ENCODE measurements at places on chromosomes 16 and 17.

- no peak for DNase-seq
Measured at GRCh38 chr17:8386841-8387240, 3.8 kb upstream of the RPL26 start.

DNA sequence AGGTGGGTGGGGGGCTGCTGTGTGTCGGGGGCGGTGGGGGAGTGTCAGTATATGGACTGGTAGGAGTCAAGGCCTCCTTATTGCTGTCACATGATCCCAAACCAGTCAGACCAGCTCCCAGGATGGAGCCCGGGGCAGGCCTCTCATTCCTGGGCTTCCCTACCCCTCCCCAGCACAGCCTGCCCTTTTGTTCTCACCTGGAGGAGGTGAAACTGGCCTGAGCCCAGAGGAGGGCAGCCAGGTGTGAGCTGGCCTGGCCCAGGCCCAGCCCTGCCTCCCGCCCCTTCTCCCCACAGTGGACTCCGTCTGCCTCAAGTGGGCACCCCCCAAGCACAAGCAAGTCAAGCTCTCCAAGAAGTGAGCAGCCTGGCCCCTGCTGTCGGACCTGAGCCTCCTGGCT, 4.6 kb downstream of the PRSS8 start:
- DNase-seq: no peak

DNA sequence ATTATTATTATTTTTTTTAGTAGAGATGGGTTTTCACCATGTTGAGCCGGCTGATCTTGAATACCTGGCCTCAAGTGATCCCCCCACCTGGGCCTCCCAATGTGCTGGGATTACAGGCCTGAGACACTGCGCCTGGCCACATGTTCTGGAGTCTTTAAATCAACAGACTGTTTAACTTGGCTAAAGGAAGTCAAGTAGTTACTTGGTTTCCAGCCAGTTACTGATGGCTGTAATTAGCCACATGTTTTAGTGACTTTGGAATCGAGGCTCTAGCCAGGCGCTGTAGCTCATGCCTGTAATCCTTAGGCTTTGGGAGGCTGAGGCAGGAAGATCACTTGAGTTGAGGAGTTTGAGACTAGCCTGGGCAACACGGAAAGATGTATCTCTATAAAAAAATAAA, 699.2 kb upstream of the RBFOX1 start:
- no peak for DNase-seq

DNA sequence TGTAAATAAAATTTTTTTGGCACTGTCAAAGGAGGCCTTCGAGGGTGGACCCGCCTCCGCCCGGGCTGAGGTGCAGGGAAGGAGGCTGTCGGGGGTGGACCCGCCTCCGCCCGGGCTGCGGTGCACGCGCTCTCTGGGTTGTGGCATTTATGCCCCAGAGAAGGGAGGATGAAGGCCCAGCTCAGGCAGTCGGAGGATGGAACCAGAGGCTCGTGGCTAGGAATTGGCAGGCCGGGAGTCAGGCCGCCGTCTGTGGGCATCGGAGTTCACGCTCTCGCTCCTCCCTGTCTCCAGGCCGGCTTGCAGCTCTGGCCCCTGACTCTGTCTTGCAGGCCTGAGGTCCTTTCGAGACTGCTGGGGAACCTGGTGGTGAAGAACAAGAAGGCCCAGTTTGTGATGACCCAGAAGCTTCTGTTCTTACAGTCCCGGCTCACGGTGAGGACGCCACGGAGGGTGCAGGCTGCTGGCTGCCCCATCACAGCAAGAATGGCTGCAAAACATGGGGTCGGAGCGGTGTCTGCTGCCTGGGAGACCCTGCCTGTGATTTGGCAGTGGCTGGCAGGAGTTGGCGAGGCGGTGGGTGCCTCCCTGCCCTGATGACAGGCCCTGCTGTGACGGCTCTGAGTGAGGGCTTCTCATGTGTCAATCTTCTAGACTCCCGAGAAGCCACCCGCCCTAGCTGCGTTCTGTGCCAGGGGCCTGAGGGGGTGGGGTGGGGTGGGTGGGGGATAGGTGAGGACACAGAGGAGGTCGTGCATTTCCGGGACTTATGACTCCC, 5.9 kb downstream of the TELO2 start:
- DNase-seq: no peak

- no peak for DNase-seq
Measured at GRCh38 chr17:57271821-57272220, 15.5 kb downstream of the MSI2 start.

GRCh38 chr16:12252616-12253015, 276.1 kb downstream of the SNX29 start:
- DNase-seq: no peak

GRCh38 chr16:79612207-79612606, 11.7 kb upstream of the MAF start:
- no peak for DNase-seq

DNA sequence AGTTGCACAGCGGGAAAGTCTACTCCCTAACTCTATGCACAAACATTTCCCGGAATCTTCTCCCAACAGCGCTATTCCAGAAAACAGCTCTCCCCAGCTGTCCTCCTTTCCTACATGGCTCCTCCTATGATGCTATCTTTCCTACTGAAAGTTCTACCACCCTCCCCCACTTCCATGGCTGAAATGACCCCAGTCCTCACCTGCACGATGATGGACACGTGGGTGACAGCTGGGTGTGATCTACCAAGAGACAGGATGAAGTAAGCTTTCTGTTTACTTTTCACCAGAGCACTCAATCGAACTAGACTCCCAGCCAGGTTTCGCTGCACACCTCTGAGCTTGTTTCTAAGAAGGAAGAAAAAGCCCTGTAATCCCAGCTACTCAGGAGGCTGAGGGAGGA, 10.7 kb downstream of the CTC1 start:
- no peak for DNase-seq

DNA sequence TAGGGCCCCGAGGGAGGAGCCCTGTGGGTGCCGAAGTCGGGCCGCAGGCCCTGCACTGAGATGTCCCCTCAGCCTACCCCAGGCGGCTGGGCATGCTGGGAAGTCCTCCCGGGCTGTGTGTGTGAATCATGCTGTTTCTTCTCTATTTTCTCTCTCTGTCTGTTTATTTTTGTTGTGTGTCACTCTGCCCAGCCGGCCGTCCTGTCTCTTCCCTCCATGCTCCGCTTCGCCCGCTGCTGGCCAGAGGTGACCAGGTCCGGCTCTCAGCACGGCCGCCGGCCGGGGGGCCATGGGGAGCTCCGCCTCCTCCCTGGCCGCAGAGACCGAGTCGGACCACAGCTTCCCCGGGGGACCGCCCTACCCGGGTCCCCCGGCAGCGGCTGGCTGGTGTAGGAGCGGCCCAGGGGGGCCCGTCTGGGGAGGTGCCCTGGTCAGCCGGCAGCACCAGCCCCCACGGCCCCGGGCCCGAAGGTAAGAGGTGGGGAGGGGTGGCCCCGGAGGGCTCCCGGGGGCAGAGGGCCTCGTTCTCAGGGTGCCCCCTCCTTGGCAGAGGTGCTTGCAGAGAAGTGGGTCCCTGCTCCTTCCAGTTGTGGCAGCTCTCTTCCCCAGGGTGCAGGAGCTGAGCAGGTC, 12.5 kb downstream of the CAPN15 start:
- DNase-seq: no peak

- no peak for DNase-seq
Measured at GRCh38 chr16:81316176-81316496, 1.4 kb downstream of the GAN start.

DNA sequence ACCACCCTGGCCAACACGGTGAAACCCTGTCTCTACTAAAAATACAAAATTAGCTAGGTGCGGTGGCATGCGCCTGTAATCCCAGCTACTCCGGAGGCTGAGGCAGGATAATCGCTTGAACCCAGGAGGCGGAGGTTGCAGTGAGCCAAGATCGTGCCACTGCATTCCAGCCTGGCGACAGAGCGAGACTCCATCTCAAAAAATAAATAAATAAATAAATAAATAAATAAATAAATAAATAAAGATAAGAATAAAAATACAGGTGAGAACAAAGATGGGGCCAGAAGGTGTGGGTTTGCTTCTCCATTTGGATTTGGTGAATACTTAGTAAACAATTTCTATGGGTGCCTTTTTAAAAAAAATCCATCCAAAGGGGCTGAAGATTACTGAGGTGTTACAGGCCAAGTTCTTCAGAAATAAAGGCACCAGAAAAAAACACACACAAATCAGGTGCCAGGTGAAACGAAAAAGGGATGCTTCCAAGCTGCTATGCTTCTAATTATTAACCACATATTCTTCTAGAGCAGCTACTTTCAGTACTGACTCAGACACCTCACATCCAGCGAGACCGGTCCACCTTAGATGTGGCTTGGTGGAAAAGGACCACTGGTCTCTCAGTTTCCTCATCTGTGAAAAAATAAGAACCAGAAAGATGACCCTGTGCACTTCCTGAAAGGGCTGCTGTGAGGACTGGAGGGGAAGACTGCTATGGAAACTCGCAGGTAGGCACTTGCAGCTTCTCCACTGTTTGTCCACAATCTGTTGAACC, 9.2 kb downstream of the GLYR1 start:
- DNase-seq: no peak

GRCh38 chr17:58360296-58361063, 8.5 kb upstream of the SUPT4H1 start:
- DNase-seq: no peak

DNA sequence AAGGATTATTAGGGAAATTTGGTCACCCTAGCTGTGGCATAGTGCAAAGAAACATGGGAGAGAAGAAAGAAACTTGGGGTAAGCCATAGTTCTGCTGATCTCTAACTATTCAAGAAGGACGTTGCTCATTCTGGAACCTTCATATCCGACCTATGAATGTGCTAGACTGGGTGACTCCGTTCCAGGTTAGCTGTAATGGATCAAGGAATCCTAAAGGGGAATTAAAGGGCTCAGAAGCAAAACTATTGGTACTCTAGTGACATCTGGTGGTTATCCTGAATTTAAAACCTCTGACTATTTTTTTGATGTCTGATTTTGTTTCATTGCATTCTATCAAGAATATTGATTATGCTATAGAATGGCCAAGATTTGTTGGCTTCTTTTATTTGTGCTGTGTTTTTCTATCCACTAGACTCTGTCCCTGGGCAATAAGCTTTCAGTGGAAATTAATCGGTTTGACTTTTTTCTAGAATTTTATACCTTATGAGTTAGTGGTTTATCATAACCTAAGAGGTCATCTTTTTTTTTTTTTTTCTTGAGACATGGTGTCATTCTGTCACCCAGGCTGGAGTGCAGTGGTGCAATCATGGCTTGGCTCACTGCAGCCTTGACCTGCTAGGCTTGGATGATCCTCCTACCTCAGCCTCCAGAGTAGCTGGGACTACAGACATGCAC, 19.5 kb downstream of the PCTP start:
- DNase-seq: no peak

DNA sequence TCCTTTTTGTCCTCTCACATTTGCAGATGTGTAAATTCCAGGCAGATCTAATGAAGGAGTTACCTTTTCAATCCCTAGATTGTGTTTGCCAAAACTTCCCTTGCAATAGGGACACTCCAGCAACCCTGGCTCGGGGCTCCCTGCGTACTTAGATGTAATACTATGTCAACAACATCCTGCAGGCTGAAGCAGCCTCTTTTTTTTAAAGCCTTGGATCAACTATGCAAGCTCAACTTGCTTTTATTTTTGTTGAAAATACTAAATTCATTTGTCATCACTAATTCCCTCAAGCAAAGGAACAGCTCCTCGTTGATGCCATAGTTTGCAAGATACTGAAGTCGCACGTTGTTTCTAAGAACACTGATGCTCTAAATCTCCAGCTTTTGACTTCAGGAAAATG, 59.1 kb downstream of the GRIN2A start:
- DNase-seq: no peak

- DNase-seq: no peak
Measured at GRCh38 chr17:79799538-79800324, 2.9 kb upstream of the CBX8 start.

GRCh38 chr16:23640615-23640930, 537 bp downstream of the PALB2 start:
- no peak for DNase-seq

- DNase-seq: peak; percentile 29
Measured at GRCh38 chr17:7548585-7549400, at the start of gene TNFSF12. TNFSF12 (plus strand) TSS chr17:7549058; CDS start chr17:7549154, 96 bp downstream.

DNA sequence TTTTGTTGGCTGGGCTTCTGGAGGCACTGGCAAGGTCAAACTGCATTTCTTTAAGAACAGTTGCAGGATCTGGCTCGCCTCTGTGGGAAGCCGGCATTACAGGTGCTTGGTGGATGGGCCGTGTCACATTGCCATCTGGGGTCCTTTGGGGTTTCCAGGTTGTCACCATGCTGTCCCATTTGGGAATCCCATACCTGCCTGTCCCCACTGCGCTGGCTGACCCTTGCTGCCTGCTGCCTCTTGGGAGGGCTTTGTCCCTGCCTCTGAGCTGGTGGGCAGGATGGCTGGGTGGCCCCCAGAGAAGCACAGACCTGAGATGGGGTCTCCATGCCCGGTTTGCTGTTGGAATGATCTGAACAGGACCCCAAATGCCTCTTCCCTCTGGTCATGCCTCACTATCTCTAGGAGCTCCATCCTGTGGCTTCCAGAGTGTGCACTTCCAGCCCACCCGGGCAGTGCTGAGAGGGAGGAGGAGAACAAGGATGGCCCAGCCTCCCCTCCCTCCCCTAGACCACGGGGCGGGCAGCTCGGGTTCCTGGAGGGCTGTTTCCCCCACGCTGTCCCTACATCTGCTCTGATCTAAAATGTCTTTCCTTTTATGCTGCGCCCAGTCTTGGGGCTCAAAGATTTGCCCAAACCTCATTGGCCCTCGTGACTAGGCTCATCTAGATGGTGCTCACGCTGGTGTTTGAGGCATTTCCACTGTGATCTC, 28.0 kb downstream of the OR1D5 start:
- no peak for DNase-seq

- no peak for DNase-seq
Measured at GRCh38 chr17:33079201-33079600, 87.6 kb downstream of the SPACA3 start.

- no peak for DNase-seq
Measured at GRCh38 chr17:37493249-37494027, 3.7 kb downstream of the DUSP14 start.

DNA sequence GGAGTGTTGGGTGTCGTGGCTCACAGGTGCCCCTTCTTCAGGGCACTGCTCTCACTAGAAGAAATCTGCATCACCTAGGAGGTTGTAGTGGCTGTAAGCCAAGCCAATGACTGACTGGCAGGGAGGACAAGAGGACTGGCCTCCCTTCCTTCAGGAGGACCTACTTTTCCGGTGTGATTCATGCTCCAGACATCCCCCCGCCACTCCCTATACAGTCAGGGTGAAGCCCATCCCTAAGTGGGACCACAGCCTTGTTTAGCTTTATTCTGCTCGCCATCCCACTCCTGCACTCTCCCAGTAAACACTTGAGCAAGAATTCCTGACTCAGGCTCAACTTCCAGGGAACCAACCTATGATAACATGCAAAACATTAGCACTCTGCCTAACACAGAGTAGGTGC, 67.0 kb downstream of the PLCG2 start:
- DNase-seq: no peak

DNA sequence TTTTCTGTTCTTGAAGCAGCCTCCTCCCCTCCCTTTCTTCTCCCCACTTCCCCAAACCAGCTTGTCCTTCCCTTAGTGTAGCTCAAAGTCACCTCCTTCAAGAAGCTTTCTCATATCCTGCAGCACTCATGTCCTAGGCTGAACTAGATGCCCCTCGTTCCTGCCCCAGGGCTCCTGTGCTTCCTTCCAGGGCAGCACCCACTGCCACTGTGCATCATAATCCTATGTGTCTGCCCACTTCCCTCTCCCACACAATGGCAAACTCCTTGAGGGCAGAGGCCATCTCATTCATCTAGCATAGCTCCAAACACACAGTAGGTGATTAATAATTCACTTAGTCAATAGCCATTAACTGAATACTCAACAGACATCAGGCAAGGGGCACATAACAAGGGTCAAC, 6.9 kb upstream of the TMEM132E start:
- no peak for DNase-seq

All from stimulated activated CD4-positive, alpha-beta T cell treated with anti-CD3 and anti-CD28 coated beads, Interleukin-15, amount 100 ng/mL, for 1 hour (primary cell).